ENCODE measurements at places on chromosomes 4 and X. TPM values are rescaled to one million over a fixed set of nuclear protein-coding genes. Genes with fewer than 3 reads are reported as not detected.
A peak's percentile ranks its signal among the peaks of the same experiment; 100 is the strongest.

DNA sequence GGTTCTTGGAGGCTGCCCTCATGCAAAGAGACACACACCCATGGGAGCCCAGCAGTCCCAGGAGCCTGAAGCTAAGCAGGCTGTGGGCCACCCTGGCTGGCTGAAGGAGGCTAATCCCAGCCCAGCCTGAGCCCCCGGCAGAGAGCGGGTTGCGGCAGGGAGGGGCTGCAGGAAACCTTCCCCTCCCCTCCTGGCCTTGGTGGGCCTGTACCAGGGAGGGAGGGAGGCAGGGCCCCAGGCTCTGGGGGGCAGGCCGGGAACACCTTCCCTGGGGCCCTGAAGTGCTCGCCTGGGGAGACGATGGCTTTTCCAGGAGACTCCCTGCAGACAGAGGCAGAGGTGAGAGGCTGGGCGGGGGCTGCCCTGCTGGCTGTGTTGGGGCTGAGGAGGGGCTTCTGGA is 3.7 kb downstream of the BGN start:
- no peak overlapping the region for H3K4me3 ChIP-seq
- no peaks in the 10 kb centered on the region for H3K4me1 ChIP-seq
- H3K27me3 ChIP-seq, result no peaks in the 10 kb centered on the region
- no peaks in the 10 kb centered on the region for H3K36me3 ChIP-seq
- DNase-seq, result no peak

- H3K4me3 ChIP-seq, result no peak overlapping the region
- peak overlapping the region; percentile 32 for H3K27ac ChIP-seq
- no peaks in the 10 kb centered on the region for H3K4me1 ChIP-seq
These were observed 205.9 kb downstream of the RAPGEF2 start for GRCh38 chr4:159308566-159309340.

DNA sequence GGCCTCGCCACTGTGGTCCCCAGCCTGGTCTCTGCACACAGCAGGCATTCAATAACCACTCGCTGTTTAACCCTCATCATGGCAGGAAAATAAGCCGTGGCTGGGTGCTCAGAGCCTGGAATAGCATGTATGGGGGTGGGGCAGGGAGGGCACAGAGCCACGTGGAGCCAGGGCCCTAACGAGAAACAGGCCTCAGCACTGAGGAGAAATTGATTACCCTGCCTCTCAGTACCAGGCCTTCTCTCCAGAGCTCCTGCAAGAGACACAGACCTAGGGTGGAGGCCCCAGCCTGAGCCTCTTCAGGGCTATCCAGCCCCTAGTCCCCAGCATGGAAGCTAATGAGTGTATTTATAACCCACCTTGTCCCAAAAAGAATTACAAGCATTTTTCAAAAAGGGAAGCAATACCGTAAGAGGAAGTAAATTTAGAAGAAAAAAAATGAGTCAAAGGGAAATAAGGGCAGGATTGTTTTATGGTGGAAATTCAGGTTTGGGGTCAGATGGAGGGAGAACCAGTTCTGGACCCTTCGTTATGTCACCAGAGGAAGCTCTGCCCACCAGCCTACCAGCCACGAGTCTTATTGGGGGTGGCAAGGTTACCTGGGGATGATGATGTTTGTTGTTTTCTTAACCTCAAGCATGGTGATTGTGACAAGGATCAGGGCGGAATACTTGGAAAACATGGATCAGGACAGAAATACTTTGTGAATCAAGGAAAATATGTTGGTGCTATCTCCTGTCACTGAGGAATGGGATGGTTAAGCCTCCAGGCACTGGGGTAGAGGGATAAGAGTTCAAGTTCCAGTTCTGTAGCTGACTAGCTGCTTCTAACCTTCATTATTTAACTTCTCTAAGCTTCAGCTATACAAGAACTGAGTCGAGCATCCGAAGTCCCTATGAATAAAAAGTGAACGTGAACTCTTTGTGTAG is 101.9 kb upstream of the RBPJ start:
- peaks cover 3% of the 10 kb centered on the region for H3K4me1 ChIP-seq
- DNase-seq, result no peak
- H3K27me3 ChIP-seq, result peaks cover 30% of the 10 kb centered on the region
- H3K36me3 ChIP-seq, result no peaks in the 10 kb centered on the region
- no peak overlapping the region for H3K4me3 ChIP-seq
- no peak overlapping the region for H3K27ac ChIP-seq

DNA sequence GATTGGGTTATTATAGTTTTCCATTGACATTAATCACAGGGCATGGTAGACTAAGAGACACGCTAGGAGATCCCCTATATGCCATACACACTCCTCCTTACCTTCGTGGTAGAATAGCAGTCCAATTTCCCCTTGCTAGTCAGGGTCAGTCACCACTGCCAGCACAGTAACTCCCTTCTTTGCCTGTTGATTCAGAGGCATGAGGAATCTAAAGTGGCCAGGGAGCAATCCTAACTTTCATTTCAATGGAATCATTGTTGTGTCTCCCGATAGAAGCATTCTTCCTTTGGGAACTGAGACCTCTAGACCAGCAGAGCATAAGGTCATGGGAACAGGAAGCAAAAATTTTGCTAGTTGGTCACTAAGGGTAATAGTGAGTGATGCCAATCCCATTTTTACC is 51.1 kb downstream of the COL25A1 start:
- no peak overlapping the region for H3K27ac ChIP-seq
- no peaks in the 10 kb centered on the region for H3K4me1 ChIP-seq
- H3K4me3 ChIP-seq, result no peak overlapping the region

The ODAPH gene
- total RNA-seq, result 0.35 TPM

The AGTR2 gene
- total RNA-seq, result not detected
